Nephron progenitor cell (in vitro differentiated cells): ENCODE measurements at places on chromosomes 12 and 14.

DNA sequence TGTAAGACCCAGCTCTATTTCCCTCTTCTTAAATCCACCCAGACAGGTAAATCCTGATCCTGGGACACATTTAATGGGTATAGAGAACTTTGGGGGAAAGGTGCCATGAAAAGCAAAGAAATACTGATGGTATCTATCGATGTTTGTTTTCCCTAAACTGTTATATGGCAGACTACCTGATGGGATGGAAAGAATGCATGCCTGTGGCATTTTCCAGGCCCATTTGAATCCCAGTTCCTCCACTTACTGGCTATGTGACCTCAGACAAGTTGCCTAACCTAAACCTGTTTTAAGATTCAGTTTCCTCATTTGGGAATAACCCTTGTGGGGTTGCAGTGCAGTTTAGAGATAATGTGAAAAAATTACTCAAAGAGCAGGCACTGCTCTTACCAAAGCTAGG lies 404.5 kb downstream of the FUT8 start:
- DNase-seq = no peak

GRCh38 chr12:111993292-111994150 lies 19.4 kb downstream of the TMEM116 start:
- no peak for DNase-seq

DNA sequence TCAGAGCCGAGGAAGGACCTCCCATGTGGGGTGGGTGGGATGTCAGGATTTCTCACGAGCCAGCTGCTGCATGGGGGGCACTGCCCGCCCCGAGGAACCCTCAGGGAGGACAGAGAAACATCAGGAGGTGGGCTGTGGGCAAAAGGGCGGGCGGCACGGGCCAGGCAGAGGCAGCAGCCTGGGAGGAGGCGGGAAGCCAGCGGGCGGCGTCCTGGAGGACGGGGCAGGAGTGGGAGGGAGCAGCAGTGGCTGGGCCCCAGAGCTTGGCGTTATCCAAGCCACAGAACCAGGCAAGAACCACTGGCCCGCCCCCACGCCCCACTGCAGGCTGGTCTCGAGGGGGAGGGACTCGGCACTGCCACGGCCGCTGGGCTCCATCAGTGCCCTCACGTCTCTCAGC lies 2.4 kb downstream of the C14orf180 start:
- DNase-seq = no peak

DNA sequence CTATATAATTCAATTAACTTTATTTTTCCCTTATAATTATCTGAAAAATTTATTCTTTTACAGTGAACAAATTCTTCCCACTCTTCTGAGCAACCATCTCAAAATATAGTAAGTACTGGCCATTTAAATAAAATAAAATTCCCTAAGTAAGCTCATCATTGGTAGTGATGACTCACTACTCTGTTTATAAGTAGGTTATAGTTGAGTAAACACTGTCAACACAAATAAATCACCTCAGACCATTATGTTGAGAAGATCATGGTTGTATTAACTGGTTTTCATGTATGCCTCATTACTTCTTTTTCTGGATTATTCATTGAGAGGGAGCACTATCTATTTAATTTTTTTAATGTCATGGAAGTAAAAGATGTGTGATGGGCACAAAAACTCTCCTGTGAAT lies 220.5 kb downstream of the SEC23A start:
- DNase-seq = no peak

- DNase-seq = peak; percentile 30
Observed at GRCh38 chr12:118611295-118611694, 234.9 kb downstream of the SUDS3 start.

- no peak for DNase-seq
Observed at GRCh38 chr12:77648716-77649115, 182.0 kb upstream of the NAV3 start.

DNA sequence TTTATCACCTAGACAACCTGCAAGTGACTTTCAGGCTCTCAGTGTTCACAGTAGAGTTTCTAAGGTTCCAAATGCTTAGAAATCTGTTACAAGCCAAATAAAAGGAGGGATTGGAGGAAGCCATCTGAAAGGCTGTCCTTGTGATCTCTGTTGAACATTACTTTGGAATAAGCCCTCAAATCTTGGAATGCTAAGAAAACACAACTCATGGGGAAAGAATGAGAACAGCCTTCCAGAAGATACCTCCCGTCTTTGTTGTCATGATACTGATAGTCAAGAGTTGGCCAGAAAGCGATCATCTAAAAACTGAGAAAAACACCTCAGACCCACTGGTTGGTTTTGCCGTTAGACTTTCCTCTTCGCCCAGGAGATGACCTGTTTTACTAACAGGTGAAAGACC lies 44.4 kb upstream of the KCNK13 start:
- DNase-seq = no peak

DNA sequence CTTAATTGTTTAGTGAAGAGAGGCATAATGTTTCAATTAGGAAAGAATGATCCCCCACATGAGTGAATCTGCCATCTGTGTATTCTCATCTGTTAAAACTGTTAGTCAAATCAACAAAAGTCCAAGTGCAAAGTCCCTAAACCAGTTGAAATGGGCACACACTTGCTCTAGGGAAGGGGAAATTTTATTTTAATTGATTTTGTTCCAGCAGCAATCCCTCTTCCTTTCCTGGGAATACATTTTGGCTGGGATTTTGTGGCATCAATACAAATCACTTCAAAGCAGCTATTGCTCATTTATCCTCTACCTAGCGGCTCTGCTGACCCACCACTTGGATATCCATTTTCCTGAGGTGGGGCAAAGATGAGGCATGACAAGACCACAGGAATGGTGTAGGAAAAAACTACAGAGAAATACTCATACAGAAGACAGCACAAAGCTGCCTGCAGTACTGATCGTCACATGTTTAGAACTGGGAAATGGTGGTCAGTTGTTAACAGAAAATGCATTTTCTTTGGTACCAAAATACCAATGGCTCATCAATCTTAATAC lies 9.8 kb upstream of the SSTR1 start:
- DNase-seq = no peak

GRCh38 chr12:88400302-88400701 lies 180.0 kb downstream of the KITLG start:
- DNase-seq = no peak

GRCh38 chr12:122895320-122895703 lies 612 bp downstream of the VPS37B start:
- no peak for DNase-seq

DNA sequence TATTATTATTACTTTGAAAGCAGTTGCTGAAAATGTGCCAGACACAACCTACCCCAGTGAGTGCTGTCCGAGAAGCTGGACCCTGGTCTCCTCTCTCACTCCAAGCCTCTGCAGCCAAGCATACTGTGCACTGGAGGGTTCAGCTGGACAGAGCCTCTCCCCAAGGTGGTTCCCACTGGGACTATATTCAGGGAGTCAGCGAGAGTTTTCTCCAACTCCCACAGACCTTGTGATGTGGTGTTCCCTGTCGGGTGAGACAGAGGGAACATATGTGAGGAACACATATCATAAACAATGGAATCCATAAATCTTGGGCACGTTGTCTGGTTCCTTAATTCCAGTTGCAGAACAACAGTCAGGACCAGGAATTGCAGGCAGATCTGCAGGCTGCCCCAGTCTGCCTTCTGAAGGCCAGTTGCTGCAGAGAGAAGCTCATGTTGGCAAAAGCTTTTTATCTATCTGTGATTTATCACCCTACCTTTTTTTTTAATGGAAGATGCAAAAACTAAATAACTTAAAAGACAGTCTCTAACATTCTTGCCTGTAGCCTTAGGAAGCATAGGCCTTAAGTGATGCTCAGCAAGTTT lies 619.8 kb upstream of the TBX3 start:
- DNase-seq = peak; percentile 21

DNA sequence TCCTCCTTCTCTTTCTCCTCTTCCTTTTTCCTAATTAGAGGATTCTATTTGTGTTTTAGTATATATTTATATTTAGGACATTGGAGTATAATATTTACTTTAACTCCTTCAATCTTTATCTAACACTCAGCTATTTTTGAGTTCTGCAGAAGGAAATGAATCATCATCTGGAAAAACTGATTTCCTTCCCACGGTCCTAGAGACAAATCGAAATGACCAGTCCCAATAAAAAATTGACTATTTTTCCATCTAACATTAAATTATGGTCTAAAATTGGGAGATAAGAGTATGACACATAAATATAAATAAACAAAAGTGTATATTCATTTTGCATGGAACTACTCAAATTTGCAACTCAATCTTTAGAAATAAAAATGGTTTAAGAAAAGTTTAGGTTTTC lies 167.4 kb downstream of the TMTC3 start:
- DNase-seq = no peak

DNA sequence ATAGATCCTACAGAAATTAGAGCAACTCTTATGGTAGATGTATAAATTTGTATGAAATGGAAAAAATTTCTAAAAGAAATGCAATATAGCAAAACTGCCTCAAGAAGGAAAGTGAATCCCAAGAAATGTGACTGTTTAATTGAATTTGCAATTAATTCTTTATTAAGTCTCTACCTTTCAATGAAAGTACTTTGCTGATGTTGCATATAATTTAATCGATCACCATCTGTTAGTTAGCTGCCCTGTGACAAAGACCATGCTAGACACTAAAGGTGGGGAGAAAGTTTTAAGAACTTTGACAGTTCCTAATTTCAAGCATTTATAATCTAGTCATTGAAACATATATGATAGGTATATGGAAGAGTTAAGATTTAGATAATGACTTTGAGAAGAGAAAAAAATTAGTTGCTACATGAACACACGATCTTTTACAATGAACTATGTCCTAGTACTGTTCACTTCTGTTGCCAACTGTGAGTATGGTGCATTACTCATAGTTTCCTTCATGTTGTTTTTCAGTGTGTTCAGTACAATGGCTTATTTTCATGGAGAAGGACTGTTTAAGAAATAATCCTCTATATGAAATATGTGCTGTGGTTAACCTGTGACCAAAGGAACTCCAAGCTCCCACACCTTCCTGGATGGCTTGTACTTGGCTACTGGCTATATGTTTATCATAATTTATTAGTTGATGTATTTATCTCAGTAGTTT lies 128.4 kb downstream of the METTL25 start:
- DNase-seq = no peak

- no peak for DNase-seq
Observed at GRCh38 chr12:92955997-92956663, 27.0 kb upstream of the EEA1 start.

DNA sequence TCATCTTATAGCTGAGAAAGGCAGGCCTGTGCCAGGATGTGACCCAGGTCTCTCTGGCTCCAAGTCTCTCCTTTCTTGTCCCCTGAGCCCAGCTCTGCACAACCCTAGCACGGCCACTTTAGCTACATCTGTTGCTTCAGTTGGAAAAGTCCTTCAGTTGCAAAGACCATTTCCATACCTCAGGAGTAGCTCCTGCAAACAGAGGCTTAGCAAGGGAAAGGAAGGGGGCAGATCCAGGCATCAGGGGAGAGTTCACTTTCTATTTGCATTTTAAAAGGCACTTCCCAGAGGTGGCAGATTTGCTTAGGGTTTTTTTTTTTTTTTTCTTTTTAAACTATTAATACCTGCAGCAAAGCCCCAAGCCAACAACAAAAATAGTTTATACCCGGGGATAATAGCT lies 3.0 kb upstream of the PITPNM2 start:
- DNase-seq = no peak

DNA sequence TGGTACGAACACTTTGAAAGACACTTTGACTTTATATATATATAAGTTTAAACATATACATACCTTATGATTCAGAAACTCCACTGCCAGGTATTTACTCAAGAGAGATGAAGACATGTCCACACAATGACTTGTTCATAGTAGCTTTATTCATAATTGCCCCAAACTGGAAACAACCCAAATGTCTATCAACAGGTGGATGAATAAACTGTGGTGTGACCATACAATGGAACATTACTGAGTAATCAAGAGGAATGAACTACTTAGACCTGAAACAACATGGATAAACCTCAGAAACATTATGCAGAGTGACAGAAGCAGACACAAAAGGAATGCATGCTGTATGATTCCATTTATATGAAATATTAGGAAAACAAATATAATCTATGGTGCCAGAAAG lies 71.1 kb downstream of the PPP1R36 start:
- no peak for DNase-seq

- DNase-seq = no peak
Observed at GRCh38 chr12:4762773-4763172, 42.6 kb downstream of the GALNT8 start.

GRCh38 chr12:90399357-90399756 lies 555.6 kb downstream of the CCER1 start:
- no peak for DNase-seq

- DNase-seq = no peak
Observed at GRCh38 chr14:104928391-104929133, 3.9 kb downstream of the PLD4 start.

DNA sequence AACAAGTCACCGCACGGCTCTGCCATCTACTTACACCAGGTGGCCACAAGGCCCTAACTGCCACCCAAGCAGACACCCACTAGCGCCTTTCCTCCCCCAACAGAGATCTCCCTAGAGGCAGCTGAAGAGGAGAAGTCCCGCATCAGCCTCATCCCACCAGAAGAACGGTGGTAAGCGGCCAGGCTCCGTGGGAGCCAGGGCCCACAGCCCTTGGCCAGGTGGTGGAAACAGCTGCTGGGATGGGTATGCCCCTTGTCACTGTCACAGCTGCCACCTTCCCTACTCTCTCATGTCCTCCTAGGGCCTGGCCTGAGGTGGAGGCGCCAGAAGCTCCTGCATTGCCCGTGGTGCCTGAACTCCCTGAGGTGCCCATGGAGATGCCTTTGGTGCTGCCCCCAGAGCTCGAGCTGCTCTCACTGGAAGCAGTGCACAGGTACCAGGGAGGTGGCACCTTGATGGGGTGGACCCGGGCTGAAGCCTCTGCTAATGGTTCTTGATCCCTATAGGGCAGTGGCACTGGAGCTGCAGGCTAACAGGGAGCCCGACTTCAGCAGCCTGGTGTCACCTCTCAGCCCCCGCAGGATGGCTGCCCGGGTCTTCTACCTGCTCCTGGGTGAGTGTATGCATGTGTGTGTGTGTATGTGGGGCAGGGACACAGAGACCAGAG lies 7.5 kb downstream of the REC8 start:
- no peak for DNase-seq

- no peak for DNase-seq
Observed at GRCh38 chr14:103699901-103700752, 15.1 kb downstream of the XRCC3 start.

DNA sequence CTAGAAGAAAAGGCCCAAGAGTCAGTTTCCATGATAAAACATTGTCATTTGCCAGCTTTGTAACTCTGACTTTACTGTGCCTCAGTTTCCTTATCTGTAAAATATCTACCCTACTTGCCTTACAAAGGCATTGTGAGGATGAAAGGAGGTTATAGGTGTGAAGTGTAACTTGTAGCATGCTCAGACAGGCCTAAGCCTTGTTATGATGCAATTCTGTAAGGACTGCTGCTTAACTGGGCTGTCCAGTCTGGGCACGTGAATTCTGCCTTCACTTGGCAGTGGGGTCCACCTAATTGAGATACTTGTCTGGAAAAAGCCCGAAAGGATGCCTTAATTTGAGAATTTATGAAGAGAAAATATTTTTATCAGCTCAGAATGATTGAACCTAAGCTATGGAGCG lies 114.5 kb upstream of the DYRK2 start:
- DNase-seq = no peak

GRCh38 chr12:44313188-44313587 lies 477.3 kb downstream of the TMEM117 start:
- no peak for DNase-seq

GRCh38 chr12:8917751-8918150 lies 3.4 kb downstream of the PHC1 start:
- DNase-seq = no peak

- no peak for DNase-seq
Observed at GRCh38 chr12:91264178-91264577, 81.6 kb upstream of the DCN start.

- DNase-seq = no peak
Observed at GRCh38 chr12:75551477-75551876, 40.1 kb upstream of the KRR1 start.

- no peak for DNase-seq
Observed at GRCh38 chr12:79388011-79388410, 302.8 kb downstream of the PAWR start.
